CD4-positive, alpha-beta T cell treated with Interleukin-4 for 1 hour (primary cell): ENCODE measurements at places on chromosomes 5 and 9.

DNA sequence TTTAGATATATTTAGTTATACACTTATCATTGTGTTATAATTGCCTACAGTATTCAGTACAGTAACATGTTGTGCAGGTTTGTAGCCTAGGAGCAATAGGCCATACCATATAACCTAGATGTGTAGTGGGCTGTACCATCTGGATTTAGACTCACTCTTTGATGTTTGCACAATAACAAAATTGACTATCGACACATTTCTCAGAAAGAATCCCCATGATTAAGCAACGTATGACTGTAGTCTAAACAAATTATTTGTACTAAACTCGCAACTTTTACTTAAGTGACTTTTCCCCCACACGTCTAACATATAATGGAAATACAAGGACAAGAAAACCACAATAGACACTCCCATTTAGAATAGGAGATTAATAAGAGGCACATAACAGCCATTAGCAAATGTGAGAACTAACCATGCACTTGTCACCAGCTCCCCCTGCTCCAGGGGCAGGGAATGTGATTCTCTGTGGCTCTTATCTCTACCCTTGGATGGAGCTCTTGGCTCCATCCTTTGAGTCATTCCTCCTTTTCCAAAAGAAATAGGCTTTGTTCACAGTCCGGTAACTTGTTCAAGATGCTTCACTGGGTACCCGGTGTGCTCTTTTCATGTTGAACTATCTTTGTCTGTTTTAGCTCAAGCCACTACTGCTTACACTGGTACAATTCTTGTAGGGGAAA, 8.7 kb upstream of the B4GALT1 start:
- no peak for DNase-seq

DNA sequence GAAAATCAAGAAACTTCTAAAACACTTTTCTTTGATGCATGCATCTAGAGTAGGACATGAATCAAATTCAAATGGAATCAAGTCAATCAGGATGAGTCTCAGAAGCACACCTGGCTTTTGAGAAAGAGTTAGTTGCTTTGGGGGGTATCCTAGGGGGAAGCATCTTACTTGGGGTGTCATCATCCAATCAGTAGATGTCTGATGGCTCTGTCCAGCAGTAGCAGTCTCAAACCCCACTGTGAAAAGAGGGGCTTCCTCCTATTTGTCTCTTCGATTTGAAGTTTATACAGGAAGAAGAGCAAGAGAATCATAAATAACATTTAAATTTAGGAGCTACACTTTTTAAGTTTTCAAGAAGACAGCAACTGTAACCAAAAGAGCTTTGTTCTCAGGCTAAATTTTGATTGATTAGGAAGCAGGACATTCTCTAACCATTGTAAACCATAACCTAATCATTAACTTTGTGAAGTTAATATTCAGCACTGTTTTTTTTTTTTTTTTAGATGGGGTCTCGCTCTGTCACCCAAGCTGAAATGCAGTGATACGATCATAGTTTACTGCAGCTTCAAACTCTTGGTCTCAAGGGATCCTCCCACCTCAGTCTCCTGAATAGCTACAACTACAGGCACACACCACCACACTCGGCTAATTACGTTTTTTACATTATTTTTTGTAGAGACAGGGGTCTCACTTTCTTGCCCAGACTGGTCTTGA, 614.7 kb downstream of the CSNK1G3 start:
- no peak for DNase-seq

DNA sequence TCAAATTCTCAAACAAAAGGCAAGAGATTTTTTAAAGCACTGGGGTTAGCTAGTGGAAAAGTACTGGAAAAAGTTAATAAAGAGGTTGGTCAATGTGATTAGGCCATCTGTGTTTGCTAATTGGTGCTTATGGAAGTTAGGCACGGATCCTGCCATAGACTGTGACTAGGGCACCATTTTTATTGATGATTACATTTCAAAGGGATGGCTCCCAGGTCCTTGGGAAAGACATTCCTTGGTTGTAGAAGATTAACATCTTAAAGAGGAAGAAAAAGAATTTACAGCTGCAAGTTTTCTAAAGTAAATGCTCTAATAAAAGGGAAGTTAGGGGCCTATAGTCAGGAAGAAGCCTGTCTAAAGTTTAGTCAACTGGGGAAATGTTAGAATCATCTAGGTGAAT, 1183.3 kb downstream of the DTWD2 start:
- DNase-seq, result no peak

DNA sequence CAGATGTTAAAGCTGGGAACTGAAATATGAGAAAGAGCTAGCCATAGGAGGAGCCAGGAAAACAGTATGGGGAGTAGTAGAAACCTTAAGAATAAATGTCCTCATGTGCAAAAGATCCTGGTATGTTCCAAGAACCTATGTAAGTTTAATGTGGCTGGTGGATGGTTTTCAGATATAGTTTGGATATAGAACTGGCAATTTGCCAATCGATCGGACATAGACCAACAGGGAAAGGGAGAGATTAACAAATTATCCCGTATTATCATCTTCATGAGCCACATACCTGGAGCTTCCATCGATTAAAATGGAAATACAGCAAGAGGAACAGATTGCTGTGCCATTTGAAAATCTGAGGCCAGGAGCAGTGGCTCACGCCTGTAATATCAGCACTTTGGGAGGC, 388.7 kb downstream of the PRELID2 start:
- no peak for DNase-seq

- no peak for DNase-seq
These were observed 1.2 kb downstream of the SRFBP1 start for GRCh38 chr5:121962958-121963357.
